ENCODE measurements at places on chromosomes 6 and 20. TPM values are rescaled to one million over a fixed set of nuclear protein-coding genes. Genes with fewer than 3 reads are reported as not detected.

DNA sequence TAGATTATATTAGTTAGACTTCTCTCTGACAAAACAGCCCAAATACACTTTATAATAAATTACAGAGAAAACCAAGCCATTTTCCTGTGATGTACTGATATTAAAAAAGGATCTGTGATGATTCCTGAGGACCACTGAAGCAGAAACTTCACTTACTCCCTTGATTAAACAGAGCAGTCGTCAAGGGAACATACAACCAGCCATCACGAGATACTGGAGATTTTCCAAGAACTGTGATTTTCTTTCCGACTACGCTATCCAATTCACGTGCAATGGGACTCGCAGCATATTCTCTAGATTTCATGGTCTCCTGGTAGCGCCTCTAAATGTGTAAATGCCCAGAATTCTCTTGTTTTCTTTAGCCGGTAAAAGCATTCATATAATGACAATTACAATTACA is 377.4 kb downstream of the PHF3 start:
- no peak for ATAC-seq

- ATAC-seq = no peak
These were observed 1.2 kb downstream of the SAYSD1 start for GRCh38 chr6:39113788-39114187.

DNA sequence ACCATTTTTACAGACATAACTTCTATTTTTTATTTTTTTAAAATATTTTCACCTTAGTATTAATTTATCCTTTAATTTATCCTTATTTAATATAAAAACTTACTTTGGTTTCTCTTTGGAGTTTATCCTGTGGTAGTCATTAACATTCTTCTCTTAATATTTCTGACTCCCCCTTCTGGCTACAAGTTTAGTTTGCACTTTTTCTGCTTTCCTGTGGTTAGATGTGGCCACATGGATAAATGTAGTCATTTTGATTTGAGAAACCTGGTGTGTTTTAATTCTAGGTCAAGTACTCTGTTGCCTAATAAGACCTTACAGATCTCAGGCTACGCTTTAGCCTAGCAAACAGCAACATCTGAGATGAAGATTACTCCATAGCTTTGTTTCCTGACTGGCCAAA is 1187.5 kb downstream of the HACE1 start:
- ATAC-seq = no peak

The PPP1R14C gene
- total RNA-seq = 9.0 TPM

The DDO gene
- total RNA-seq = not detected

GRCh38 chr6:33160728-33161344 is 31.4 kb downstream of the COL11A2 start:
- peak; percentile 35 for ATAC-seq

GRCh38 chr20:5947276-5947675 is 3.1 kb downstream of the TRMT6 start:
- ATAC-seq = no peak

The PABPC1L gene
- 8.8 TPM for total RNA-seq

GRCh38 chr20:63102721-63103375 is 96.1 kb upstream of the BHLHE23 start:
- peak; percentile 37 for ATAC-seq

DNA sequence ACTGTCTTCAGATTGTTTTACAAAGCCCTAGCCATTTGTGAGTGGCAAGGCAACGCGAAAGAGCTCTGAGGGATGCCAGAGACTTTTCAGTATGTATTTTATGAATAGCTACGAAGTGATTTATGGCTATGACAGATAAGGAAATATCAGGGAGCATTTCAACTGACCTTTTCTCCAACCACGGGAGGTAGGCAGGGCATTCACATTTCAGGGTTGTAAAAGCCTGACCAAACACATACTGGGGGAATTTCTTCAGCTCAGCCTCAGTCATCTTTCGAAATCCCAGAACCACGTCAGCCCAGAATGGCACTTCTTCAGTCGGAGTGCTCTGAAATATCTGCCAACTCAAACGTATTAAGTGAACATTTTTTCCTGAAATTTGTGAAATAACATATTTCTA is 10.8 kb downstream of the DDO start:
- ATAC-seq = no peak

DNA sequence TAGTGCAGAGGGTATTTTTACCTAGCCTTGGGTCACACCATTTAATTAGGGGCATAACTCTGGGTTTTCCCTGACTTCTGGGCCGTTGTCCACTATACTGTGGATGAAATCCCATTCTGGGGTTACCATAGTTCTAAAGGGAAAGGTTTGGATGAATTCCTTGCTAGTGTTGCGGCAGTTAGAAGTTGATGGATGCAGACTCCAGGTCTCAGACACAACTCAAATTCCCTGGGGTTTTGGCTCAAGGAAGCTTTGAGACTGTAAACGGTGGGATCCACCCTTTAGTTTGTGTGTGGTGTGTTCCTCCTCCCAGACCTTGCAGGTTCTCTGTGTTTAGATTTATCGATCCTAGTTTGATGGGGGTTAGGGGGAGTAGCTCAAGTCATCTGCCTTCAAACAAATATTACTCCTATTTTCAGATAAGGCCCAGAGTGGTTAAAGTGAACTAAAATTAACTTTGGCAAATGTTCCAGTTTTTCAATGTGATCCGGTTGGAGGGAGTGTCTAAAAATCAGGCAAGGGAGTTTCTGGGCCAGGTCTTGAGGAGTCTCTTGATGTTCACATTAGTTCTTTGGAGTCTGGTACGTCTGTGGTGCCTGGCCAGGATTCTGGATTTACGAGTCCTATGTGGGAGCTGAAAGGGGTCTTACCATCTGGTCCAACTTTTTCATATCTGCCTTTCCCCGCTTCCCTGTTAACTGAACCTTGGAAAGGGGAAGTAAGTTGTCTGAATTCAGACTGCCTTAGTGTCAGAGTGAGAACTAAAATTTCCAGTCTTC is 1.5 kb downstream of the RALY start:
- no peak for ATAC-seq

The LINC00237 gene
- not detected for total RNA-seq

The SIRPA gene
- total RNA-seq = 2.5 TPM

GRCh38 chr6:16196984-16197546 is 41.3 kb upstream of the GMPR start:
- ATAC-seq = no peak

DNA sequence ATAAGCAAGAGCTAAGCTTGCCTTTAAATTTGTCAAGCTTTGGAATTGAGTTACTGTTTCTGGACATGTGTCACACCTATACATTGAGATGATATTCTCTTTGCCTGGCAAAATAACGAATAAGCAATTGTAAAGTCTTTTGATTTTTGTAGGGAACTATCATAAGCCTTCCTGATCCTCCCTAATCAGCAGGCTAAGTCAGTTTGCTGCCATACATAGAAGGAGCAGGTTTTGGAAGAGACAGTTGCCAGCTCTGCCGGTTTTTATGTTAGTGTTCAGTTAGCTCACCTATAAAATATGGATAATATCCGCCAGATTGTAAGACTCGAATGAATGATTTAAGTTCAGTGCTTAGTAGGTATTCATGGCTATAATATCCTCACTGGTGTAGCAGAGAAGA is 34.4 kb upstream of the BCAS1 start:
- no peak for ATAC-seq

The CAPN11 gene
- 0.20 TPM for total RNA-seq

- ATAC-seq = no peak
These were observed 24.4 kb downstream of the SIRPD start for GRCh38 chr20:1533059-1533458.

The CDSN gene
- not detected for total RNA-seq

The PLEKHG1 gene
- 7.4 TPM for total RNA-seq

DNA sequence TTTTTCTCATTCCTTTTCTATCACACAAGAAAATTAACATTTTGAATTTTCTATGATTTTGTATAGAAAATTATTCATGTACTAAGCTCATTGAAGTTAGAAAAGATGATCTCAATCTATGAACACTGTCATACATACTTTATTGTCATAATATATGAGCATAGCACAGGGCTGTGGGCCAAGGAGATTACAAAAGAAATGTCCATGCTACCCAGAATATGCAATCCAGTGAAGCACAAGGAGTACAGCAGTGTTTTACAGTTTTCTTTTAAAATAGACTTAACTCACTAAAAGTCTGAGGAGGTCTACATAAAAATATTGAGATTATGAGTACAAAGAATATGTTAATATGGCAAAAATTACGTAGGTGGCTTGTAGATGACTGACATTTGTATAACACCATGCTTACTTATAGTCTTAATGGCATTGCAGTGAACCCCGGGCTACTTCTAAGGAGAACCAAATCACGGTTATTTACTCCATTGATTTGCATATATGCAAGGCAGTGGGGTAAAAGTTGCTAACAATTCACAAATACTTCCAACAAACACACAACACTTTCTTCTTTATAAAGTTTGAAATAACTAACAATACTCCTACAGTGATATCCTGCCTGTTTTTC is 257.1 kb downstream of the BCKDHB start:
- no peak for ATAC-seq

The FHL5 gene
- total RNA-seq = not detected

The MAS1 gene
- 0.16 TPM for total RNA-seq
